ENCODE measurements at places on chromosomes 11 and 22.

DNA sequence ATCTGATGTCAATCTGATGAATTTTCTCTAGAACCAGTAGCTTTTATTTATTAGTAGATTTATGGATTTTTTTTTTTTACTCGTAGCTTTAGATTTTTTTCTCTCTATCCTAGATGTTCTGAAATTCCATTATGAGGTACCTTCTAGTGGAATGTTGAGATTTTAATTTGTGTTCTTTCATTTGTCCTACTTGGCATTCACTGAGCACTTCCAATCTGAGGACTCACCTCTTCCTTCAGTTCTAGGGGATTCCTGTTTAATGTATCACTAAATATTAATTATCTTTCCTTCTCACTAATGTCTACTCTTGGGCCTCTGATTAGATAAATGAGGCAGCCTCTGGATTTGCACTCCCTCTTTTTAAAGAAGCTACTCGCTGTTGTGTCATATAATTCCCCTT is 40.2 kb upstream of the WNT7B start:
- DNase-seq: no peak

DNA sequence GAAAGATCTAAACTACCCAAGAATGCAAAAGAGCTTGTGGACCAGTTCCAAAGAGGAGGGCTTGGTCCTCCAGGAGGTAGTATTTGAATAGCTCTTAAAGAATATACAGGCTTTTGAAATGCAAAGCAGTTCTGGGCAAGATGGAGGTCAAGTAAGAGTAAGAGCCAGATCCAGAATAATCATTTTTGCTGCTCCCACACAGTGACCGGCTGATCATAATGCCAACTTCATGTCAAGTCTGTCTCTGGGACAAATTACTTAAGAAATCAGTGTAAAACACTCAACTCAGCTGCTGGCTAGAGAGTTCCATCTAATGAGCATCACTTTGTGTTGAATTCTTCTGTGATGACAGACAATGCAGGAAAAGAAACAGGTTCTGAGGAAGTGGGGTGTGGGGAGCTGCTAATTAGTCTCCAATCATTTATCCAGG is 250.9 kb upstream of the NARS2 start:
- DNase-seq: no peak

GRCh38 chr11:121886005-121886734 is 229.8 kb downstream of the BLID start:
- DNase-seq: no peak

GRCh38 chr11:70381350-70381749 is 17.0 kb upstream of the CTTN start:
- no peak for DNase-seq

DNA sequence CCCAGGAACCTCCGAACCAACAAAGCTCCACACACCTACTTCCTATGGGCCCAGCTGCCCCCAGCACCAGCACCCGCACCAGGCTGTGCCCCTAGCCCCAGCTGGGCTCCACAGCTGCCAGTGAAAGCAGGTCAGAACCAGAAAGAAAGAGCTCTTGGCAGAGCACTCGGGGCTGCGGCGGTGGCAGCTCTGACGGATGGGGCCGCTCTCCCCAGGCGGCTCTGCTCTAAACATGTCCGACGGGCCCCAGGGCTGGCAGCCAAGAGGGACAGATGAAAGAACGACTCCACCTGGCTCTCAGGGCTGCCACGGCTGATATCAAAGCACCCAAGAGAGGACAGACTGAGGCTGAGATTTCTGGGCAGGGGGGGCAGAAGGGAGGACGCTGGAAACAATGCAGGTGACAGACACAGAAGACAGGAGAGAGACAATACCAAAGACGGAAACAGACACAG is 25.7 kb downstream of the LRFN4 start:
- DNase-seq: no peak

- DNase-seq: no peak
Measured at GRCh38 chr11:103709371-103709770, 327.1 kb upstream of the DDI1 start.

GRCh38 chr11:69121021-69121420 is 34.7 kb upstream of the SMIM38 start:
- DNase-seq: no peak

DNA sequence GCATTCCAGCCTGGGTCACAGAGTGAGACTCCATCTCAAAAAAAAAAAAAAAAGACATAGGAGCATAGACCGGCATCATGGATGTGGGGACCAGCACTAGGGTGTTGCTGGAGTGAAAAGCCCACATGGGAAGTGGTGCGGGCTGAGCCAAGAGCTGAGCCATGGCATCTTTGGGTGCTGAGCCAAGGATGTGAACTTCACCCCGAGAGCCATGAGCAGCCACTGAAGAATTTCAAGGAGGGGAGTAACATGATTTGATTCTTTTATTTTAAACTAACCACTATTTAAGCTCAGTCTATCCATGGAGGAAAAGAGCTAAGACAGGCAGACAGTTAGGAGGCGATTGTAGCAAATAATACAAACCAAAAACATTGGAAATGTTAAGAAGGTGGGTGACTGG is 57.4 kb downstream of the AHNAK start:
- no peak for DNase-seq

DNA sequence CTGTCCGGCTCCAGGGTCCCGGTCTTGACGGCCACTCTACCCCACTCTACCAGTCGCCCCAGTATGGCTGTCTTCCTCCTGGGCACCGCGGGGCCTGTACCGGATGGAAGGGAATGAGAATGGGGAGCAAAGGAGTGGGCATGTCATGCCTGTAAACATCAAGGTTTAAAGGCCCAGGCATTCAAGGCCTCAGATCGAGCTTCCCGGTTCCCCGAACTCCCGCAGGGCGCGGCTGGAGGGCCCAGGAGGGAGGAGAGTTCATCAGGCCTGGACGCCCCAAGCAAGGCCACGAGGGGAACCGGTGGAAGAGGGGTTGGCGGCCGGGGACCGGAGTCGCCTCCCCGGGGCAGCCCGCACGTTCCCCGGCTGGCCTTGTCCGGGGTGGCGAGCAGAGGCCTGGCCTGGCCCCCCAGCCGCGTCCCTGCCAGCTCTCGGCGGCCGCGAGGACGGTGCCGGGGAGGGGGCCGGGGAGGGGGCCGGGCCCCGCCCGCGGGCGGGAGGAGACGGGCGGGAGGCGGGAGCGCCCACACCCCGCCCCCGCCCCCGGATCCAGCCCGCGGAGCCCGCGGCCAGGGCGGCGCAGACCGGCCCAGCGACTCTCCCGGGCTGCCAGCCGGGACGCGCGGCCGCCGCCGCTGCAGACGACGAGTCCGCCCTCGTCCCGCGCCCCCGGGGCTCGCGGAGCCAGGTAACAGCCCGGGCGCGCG is at the start of gene CDC42EP1:
CDC42EP1 (plus strand) TSS at position 580 of the 707 bp plus-strand sequence. CDS start 5,870 bp downstream, outside the sequence.
- no peak for DNase-seq

GRCh38 chr22:49295851-49296560 is 531.7 kb downstream of the BRD1 start:
- DNase-seq: no peak

DNA sequence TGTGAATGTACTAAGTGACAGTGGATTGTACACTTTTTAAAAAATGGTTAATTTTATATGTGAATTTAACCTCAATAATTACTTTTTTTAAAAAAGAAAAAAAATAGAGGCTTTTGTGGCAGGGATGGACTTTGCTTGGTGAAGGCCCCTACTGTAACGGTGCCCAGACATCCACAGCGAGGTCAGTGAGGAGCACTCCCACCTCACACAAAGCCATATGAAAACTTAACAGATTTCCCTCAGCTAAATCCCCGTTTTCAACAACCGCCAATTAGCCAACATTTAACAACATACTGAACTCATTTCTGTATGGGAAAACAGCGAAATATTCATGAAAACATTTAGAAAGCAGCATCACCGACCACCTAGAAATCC is 642 bp upstream of the C11orf58 start:
- no peak for DNase-seq

GRCh38 chr11:59822989-59823566 is 12.5 kb upstream of the MRPL16 start:
- DNase-seq: no peak

DNA sequence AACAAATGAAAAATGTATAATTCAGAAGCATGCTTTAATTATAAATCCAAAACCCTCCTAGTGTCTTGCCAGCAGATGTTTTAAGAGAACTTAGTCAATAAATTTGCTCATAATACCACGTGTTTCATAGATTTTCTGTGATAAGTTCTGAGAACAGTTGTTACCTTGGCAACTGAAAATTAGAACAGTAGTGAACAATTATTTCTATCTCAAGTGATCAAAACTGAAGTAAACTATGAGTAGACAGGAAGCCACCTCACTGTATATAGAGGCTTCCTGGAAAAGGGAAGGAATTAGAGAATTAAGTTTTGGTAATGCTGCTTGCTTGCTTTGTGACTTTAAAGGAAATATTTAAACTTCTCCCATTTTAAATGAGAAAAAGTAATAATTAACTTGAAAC is 266.0 kb upstream of the ANO3 start:
- DNase-seq: no peak

DNA sequence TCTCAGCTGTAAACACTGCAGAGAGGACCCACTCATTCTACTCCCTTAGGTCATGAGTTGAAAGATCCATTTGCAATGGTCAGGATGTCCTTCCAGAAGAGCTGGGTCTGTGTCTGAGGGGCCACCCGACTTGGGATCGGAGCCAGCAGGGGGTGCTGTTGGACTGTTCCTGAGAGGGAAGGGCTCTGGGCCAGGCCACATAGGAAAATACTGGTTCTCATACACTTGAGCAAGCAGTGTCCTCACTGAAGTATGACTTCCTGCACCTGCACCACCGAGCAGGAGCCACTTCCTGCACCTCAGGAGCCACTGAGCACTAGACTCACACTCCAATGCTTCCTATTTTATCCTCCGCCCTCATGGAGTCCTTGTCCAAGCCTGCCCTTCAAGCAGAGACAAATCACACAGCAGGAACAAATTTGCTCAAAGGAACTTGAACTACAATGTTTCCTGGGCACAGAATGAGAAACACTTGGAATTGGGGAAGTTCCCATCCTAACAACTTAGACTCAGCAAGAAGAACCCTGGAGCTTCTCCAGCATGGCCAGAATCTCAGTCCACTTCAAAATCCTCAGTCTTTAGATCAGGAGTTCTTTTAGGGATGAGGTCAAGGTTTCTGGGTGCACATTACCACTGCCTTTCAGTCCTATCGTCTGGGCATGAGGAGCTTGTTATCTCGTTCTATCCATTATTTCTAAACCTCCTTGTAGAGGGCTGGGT is 36.6 kb upstream of the VPREB1 start:
- no peak for DNase-seq

- DNase-seq: no peak
Measured at GRCh38 chr11:65279279-65279678, 17.5 kb downstream of the POLA2 start.

GRCh38 chr11:33778675-33779074 is 4.4 kb upstream of the FBXO3 start:
- no peak for DNase-seq

DNA sequence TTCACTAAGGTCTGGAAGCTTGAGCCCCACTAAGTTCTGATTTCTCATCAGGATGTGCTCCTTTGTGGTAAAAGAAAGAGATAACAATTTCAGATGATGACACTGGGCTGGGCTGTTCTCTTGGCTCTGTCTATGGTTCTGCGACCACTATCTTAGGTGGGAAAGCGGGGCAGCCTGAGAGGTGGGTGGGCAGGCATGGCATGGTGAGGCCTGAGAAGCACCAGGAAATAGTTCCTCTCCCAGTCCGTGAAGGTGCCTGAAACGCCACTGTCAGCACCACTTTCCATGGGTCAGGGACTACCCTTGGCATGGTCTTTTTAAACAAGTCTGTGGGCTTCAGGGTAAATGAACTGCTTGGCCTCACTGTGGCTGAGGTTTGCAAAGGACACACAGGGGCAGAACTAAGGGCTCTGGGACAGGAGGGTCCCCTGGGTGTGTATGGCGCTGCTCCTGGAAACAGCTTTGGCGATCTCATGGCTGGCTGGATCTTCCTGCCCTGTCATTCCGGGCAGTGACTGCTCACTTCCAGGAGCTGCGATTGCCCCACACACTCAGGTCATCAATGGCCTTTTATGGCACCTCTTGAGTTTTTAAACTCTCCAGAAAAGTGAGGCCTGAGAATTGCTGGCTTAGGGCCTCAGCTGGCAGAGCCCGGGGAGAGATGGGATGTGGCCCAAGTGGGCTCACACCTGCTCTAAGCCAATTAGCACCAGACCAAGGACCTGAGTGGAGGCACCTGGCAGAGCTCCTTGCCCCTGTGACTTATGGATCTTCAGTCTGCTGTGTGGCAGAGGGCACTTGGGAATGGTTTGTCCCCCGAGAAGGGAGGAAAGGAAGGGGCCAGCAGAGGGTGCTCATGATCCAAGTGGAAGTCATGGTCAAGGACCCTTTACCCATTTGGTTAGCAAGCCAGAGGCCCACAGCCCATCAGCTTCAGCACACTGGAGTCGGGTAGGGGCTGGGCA is 55.6 kb upstream of the LYVE1 start:
- DNase-seq: no peak

GRCh38 chr11:60767388-60767811 is 10.7 kb downstream of the MS4A15 start:
- DNase-seq: no peak

GRCh38 chr11:115869780-115870431 is 365.7 kb upstream of the CADM1 start:
- no peak for DNase-seq

DNA sequence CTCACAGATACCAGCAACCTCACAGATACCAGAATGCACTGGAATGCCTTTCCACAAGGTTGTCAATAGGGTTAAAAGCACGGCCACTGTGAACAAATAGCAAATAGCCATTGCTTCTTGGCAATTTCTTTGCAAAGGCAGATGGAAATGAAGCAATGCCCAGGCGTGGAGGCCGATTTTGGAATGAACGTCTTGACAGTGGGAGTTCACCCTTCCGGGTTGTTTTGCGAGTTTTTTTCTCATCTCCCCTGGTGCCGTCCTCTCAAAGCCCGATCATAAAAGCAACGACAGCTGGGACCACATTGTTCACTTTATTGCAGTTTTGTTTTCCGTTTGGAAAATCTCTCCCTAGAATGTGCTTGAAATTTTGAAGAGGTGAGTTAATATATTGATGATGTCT is 38.0 kb upstream of the CD82 start:
- DNase-seq: no peak

GRCh38 chr11:60915248-60915914 is 1.4 kb downstream of the TMEM109 start:
- no peak for DNase-seq

DNA sequence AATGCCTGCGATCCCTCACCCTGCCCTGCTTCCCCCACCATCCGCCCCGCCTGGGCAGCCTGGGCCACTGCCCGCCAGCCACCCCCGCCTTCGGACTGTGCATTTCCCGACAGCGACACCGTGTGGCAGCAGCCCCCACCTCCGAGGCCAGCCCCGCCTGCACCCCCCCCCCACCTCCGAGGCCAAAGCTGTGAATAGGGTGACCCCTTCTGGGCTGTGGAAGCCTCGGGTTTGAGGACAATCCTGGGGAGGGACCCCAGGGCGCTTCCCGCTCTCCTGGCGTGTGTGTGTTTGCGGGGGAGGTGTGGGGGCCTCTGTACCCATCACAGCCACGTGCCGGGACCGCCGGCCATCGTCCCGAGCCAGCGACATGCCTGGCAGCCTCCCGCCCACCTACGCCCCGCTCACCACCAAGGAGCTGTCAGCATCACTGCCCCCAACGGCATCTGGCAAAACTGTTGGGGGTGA is 33.8 kb upstream of the PPARA start:
- no peak for DNase-seq

- no peak for DNase-seq
Measured at GRCh38 chr11:119323532-119324033, 6.7 kb upstream of the MCAM start.

GRCh38 chr11:65571940-65572339 is 398 bp upstream of the FAM89B start:
- DNase-seq: no peak

- no peak for DNase-seq
Measured at GRCh38 chr11:2074266-2074825, 64.8 kb downstream of the IGF2 start.
